Stimulated activated CD8-positive, alpha-beta memory T cell treated with anti-CD3 and anti-CD28 coated beads, Interleukin-4, amount 100 ng/mL, for 24 hours (primary cell): ENCODE measurements at places on chromosomes 6 and 20.

GRCh38 chr6:155228546-155229166, 35.2 kb upstream of the CLDN20 start:
- DNase-seq = no peak

DNA sequence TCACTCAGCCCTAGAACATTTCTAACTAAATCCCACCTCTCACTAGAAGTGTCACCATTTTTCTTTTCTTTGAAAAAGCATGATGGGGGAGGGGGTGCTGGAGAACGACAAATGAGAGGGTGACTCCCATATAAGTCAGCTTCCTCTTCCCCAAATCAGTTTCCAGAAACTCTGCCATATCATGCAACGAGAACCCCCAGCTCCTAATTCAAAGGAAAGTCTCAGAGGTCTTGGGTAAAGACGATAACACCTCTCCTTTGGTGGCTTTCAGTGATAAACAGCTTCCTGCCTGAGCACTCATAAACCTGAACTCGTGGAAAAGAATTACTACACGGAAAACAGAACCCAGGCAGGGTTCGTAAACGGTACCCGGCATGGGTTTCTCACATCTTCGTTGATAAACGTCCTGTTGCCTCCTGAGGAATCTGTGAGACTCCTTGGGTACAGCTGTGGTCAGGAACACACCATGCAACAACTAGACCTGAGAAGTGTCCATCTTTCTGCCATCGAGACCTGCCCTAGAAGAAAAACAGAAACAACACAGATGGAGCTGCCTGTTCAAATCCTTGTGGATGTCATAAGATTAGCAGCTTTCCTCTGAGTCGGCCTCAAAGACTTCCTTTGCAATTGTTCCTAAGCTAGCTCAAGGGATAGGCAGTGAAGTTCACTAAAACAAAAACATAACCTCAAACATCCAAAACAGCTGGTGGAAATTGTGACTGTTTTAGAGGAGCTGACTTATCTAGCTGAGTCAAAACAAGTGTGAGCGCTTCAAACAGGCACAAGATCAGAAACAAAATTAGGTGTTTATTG, 185.8 kb upstream of the PRDM1 start:
- DNase-seq = no peak

GRCh38 chr20:46351357-46352058, 43.2 kb upstream of the CDH22 start:
- no peak for DNase-seq

DNA sequence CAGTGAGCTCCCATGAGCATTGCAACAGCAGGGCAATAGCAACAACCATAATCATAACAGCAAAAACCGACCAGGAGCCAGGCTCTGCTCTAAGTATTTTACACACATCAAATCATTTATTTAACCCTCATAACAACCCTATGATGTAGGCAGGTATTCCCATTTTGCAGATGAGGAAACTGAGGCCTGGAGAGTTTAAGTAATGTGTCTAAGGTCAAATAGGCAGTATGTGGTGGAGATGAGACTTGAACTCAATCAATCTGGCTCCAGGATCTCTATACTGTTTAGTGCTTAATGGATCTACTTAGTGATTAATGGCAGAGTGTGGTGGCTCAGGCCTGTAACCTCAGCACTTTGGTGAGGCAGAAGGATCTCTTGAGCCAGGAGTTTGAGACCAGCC, 3.4 kb downstream of the TMEM151B start:
- no peak for DNase-seq

DNA sequence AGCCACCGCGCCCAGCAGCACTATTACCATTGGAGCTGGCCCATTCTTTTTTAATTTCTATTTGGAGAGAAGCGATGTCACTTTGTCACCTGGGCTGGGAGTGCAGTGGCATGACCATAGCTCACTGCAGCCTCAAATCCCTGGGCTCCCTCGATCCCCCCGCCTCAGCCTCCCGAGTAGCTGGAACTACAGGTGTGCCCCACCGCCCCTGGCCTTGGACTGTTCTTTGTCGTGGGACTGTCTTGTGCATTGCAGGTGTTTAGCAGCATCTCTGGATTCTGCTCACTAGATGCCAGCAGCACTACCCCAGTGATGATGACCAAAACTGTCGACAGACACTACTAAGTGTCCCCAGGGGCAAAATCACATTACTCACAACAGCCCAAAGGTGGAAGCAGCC, 80.3 kb downstream of the PRND start:
- DNase-seq = no peak

DNA sequence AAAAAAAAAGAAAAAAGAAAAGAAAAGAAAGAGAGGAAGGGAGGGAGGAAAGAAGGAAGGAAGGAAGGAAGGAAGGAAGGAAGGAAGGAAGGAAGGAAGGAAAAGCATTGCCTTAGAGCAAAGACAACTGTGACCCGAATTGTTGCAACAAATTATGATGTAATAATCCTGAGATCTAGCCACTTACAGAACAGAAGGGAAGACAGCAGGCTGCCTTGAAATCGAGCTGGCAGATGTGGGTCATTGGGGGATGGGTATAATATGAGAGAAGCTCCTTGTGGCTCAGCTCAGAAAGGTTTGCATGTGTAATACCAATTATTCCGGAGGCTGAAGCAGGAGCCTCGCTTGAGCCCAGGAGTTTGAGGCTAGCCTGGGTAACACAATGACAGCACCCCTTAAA, 208.1 kb upstream of the PROKR2 start:
- DNase-seq = no peak

GRCh38 chr6:162899148-162899547, 171.4 kb downstream of the PACRG start:
- DNase-seq = no peak

- DNase-seq = no peak
These were observed 88.8 kb downstream of the SASH1 start for GRCh38 chr6:148431413-148431812.

- no peak for DNase-seq
These were observed 94.6 kb downstream of the COL9A1 start for GRCh38 chr6:70208235-70208790.

GRCh38 chr6:170229851-170230519, 60.9 kb downstream of the DLL1 start:
- DNase-seq = no peak

- no peak for DNase-seq
These were observed 14.4 kb upstream of the TTPAL start for GRCh38 chr20:44461142-44461802.

DNA sequence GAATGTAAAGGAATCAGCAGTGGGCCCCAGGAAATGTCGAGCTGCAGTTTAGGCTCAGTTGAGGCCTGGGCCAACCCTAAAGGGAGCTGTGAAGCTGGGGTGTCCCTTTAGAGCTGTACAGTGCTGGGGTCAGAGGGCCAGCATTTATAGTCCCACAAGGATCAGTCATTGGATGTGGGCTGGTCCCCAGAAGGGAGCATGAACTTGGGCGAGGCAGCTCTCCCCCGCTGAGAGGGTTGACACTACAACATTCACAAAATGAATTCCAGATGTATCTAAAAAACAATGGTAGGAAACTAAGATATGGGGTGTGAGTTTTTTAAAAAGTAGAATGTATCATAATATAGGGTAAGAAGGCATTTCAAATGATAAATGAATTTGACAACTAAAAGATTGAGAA, 29.7 kb upstream of the TMX4 start:
- DNase-seq = no peak

DNA sequence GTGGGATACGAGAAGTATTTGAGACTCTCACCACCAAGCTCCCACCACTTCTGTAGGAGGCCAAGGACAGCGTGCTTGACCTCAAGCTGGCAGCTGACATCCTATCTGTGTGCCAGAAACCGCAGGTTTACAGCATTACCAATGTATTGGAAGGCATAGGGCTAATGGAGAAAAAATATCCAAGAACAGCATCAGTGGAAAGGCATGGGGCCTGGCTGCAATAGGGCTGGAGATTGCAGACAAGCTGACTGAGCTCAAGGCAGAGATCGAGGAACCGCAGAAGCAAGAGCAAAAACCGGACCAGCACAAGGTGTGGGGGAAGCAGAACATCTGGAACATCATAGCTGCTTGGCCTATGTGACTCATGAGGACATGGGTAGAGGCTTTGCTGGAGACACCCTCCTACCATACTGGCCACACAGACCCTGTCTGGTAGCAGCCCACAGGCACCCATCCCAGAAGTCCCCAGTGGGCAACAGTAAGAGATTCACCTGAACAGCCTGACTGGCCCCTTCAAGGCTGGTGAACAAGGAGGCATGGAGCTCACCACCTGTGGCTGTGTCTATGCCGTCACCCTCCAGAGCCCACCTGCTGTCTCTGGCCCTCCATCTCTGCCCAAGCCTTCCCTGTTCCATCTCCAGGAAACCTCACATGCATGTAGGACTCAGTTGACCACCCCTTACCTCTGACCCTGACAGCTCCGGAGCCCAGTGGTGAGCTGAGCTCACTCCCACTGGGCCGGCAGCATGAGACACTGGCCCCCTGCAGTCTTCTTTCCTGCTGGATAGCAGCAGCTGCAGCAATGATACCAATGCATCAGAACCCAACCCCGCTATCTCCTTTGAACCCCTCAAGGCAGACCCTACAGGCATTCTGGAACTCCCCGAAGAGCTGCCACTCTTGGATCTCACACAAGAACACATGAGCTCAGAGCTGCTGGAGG, 171.1 kb downstream of the KIF6 start:
- DNase-seq = no peak

GRCh38 chr20:10947726-10948125, 273.9 kb upstream of the JAG1 start:
- DNase-seq = no peak

GRCh38 chr6:81700414-81700813, 52.1 kb downstream of the TENT5A start:
- DNase-seq = no peak

GRCh38 chr6:46199387-46199786, 28.6 kb upstream of the ENPP5 start:
- no peak for DNase-seq

DNA sequence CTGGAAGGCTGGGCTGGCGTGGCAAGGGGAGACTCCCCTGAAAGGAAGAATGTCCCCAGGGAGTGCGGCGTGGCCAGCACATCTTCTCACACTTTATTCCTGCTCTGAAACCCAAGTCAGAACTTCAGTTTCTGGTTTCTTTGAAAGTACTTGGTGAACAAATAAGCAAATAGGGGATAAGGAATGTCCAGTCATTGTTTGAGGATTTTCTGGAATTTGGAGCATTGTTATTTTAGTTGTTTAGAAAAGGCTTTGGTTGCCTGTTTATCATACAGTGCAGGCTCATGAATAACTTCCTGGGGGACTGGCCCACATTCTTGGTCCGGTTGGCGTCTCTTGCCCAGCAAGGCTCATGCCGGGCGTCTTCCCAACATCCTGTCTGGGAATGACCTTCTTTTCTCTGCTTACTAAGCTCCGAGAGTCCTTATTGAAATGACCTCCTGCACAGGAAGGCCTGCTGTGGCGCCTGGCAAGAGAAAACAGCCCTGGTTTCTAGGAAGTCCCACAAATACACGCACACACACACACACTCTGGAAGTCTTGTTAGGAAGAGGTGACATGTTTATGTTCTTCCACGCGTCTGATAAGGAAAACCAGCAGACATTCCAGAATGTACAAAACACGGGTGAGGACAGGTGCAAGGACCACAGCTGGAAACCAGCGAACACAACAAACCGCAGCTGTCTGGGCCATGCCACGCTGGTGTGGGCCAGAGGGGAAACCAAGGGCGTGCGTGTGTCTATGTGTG, 71.9 kb downstream of the TMEM170B start:
- DNase-seq = no peak

GRCh38 chr6:153143200-153143599, 12.1 kb upstream of the RGS17 start:
- DNase-seq = no peak
